Activated naive CD8-positive, alpha-beta T cell treated with anti-CD3 and anti-CD28 coated beads, Interleukin-2, amount 50 U/mL, for 16 hours (primary cell): ENCODE measurements at places on chromosomes 1 and 21.

DNA sequence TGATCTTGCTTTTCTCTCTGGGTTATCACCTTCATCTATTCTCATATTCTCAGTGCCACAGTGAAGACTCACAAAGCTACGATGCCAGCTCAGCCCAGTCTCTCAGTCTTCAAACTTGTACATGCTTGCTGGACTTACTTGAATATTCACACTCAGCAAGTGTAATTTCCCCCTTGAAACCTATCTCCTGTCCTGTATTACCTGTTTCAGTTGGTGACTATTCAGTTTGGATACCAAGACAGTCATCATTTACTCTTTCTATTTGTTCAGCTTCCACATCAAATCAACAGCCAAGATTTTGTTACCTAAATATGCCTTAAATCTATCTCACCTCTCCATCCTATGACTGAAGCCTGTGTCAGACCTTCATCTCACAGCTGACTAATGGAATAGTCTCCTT is 209.7 kb downstream of the LRRC7 start:
- DNase-seq: no peak

DNA sequence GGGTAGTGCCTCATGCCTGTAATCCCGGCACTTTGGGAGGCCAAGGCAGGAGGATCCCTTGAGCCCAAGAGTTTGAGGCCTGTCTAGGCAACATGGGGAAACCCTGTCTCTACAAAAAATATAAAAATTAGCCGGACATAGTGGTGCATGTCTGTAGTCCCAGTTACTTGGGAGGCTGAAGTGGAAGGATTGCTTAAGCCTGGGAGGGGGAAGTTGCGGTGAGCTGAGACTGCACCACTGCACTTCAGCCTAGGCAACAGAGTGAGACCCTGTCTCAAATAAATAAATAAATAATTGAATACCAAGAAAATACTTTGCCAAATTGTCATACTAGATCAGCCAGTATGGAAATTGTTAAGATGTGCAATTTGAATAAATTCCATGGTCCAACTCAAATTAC is 5.9 kb upstream of the RBBP5 start:
- DNase-seq: no peak

DNA sequence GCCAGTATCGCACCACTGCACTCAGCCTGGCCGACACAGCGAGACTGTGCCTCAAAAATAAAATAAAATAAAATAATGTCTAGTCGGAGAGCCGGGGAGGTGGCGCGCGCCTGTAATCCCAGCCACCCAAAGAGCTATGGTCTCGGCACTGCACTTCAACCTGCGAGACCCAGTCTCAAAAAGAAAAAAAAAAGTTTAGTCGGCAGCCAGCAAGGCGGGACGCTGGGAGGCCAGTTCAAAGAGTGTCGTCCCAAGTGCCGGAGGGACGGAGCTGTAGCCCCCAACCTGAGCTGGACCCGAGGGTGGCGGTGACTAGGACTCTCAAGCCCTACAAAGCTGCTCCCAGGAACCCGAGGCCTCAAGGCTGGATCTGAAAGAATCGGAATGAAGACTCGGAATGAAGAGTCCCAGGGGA is 632 bp upstream of the FALEC start:
- DNase-seq: no peak

GRCh38 chr21:33886321-33886720 is 29.3 kb downstream of the ATP5PO start:
- no peak for DNase-seq

DNA sequence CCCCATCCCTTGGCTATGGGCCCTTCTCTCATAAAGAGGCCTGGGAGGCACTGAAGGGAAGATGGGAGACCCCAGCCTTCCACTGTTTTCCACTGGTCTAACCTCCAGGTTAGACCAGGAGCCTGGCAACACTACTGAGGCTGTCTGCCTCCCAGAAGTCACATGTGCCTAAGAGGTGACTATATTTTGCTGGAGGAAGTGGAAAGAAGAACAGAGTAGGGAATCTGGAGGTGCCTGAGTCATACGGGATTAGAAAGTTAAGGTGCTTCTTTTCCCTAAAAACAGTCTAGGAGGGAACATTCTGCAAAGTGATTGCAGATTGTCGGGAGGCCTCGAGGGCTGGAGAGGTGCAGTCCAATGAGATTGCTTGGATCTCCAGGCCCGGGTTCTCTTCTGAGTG is 4.6 kb downstream of the NFASC start:
- DNase-seq: no peak

DNA sequence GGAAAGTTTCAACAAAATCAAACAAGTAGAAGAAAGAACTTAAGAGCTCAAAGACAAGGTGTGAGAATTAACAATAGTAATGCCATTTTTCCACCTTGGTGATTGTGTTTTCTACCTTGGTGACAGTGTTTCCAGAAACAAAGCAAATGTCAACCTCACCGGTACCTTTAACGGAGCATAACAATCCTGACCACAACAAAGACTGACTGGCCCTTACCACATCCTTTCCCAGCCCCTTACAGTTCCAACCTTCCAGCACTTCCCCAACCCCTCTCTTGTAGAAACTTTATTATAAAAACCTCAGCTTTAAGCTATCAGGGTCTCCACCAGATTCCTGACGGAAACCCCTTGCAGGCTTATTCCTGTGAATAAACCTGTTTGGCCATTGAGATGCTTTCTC is 16.7 kb downstream of the STYXL2 start:
- DNase-seq: no peak

DNA sequence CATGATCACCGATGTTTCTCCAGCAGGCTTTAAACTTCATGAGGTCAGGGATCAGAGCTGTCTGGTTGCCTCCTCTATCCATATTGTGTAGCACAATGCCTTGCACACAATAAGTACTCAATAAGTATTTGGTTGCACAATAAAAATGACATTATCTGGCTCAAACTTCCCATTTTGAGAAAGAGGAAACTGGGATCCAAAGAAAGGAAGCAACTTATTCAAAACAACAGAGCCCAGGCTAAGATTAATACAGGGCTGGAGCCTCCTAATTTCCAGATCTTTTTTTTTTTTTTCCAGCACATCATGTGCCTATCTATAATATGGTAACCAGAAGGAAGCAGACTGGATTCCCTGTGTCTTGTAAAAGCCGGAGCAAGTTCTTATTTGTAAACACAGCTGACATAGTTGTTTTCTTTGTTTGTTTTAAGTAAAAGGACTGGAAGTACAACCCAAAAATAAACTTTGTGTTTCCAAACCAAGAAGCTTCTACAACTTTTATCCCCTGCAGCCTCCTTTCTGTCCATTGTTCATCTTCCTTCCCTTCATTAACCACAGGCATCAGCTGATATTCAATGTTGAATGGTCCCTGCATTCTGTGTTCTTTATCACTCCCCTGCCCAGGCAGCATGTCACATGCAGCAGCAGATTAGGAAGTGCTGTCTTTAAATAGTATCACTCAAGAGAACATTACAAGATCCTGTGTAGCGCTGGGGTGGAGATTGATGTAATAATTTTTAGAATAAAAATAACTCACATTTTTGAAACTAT is 71.2 kb upstream of the HOOK1 start:
- DNase-seq: no peak

- no peak for DNase-seq
Observed at GRCh38 chr1:209414803-209415329, 168.6 kb upstream of the CAMK1G start.

GRCh38 chr1:82377201-82377884 is 576.6 kb downstream of the ADGRL2 start:
- DNase-seq: no peak
